ENCODE measurements at places on chromosomes 5 and 9. TPM values are rescaled to one million over a fixed set of nuclear protein-coding genes. Genes with fewer than 3 reads are reported as not detected.

DNA sequence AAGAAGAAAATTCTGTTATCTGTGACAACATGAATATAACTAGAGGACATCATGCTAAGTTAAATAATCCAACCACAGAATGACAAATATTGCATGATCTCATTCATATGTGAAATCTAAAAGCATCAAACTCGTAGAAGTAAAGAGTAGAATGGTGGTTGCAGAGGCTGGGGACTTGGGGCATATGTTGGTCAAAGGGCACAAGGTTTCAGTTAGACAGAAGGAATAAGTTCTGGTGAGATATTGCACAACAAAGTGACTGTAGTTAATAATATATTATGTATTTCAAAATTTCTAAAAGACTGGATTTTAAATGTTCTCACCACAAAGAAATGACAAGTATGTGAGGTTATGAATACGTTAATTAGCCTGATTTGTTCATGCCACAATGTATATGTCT is 24.8 kb downstream of the GRIA1 start:
- no peak overlapping the region for H3K27ac ChIP-seq
- H3K4me3 ChIP-seq: no peak overlapping the region
- peaks cover 25% of the 10 kb centered on the region for H3K4me1 ChIP-seq
- DNase-seq: no peak
- H3K27me3 ChIP-seq: no peaks in the 10 kb centered on the region

GRCh38 chr5:67381236-67381880 is 184.8 kb upstream of the CD180 start:
- H3K27me3 ChIP-seq: no peaks in the 10 kb centered on the region
- H3K4me3 ChIP-seq: no peak overlapping the region
- peak; percentile 23 for DNase-seq
- no peak overlapping the region for H3K27ac ChIP-seq
- no peaks in the 10 kb centered on the region for H3K36me3 ChIP-seq
- H3K4me1 ChIP-seq: peaks cover 41% of the 10 kb centered on the region

- H3K4me3 ChIP-seq: no peak overlapping the region
- H3K36me3 ChIP-seq: no peaks in the 10 kb centered on the region
- peaks cover 51% of the 10 kb centered on the region for H3K4me1 ChIP-seq
- no peaks in the 10 kb centered on the region for H3K27me3 ChIP-seq
- no peak overlapping the region for H3K27ac ChIP-seq
- no peak for DNase-seq
These were observed 58.7 kb downstream of the MAPKAP1 start for GRCh38 chr9:125648294-125648693.

DNA sequence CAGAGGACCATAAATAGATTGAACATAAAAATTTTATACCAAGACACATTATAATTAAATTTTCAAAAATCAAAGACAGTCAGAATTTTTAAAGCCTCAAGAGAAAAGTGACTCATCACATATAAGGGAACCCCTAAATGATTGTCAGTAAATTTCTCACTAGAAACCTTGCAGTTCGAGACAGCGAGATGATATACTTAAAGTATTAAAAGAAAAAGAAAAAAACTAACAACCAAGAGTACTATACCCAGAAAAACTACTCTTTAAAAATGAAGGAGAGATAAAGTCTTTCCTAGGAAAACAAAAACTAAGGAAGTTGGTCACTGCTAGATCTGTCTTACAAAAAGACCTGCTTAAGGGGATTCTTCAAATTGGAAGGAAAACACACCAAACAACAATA is 251.4 kb upstream of the MSX2 start:
- no peak overlapping the region for H3K4me3 ChIP-seq
- no peaks in the 10 kb centered on the region for H3K27me3 ChIP-seq
- H3K27ac ChIP-seq: no peak overlapping the region
- DNase-seq: no peak
- H3K36me3 ChIP-seq: no peaks in the 10 kb centered on the region

DNA sequence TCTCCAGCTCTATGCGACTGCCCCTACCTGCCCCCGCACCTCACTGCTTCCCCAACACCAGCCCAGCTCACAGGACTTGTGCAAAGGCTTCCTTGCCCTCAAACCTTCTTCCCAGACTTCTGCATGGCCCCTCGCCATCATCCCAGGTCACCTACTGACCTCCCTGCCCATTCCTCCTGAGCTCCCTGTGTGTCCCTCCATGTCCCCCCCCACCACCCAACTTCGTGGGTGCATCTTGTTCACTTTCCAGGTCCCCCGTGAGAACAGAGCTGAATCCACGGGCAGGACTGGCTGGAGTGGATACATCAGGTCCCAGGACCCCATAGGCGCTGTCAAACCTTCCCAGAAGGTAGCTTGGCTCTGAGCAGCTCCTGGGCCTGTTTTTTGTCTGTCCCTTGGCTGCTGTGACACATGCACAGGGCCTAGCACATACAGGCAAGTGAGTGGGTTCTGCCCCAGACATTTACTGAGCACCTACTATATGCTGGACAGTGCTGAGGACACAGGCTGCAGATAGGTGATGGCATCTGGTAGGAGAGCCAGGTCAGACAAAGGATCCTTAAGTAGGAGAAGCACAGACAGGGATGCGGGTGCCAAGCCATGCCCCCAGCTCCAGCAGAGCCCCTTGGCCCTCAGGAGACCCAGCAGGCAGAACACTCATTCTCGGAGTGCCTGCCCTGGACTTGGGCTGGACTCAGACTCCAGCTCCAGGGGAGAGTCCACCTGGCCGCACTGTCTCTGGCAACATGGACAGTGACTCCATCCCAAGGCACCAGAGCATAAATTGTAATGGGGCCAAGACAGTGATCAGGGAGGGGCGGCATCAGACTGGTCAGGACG is 15.0 kb downstream of the NINJ1 start:
- DNase-seq: no peak
- H3K36me3 ChIP-seq: no peaks in the 10 kb centered on the region
- no peak overlapping the region for H3K4me3 ChIP-seq
- H3K27ac ChIP-seq: no peak overlapping the region
- no peaks in the 10 kb centered on the region for H3K4me1 ChIP-seq

DNA sequence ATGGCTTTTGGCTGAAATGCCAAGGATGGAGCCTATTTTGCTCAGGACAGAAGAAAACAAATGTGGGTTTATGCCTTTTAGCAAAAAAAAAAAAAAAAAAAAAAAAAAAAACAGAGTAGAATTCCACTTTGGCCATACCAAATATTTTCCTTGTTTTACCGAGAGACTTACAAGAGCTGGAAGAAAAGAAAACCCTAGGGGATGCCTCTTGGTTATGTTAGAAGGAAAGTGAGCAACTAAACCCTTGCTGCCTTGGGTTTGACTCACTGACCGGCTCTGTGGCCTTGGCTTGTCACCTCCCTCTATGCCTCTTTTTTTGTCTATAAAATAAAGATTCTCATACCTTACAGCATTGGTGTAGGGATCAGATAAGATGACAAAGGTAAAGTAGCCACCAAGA is 69.6 kb upstream of the ABCA1 start:
- H3K27ac ChIP-seq: no peak overlapping the region
- no peaks in the 10 kb centered on the region for H3K27me3 ChIP-seq
- no peaks in the 10 kb centered on the region for H3K36me3 ChIP-seq

DNA sequence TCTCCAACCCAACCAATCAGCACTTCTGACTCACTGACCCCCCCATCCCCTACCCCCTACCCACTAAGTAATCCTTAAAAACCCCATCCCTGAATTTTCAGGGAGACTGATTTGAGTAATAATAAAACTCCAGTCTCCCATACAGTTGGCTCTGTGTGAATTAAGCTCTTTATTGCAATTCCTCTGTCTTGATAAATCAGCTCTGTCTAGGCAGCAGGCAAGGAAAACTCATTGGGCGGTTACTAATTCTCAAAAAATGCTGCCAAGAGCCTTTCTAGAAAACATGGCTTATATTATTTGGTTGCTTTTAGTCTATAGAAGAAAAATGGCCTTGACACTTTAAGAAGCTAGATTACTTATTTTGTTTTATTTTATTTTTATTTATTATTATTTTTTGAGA is 131.7 kb downstream of the SUSD1 start:
- no peaks in the 10 kb centered on the region for H3K4me1 ChIP-seq
- H3K27me3 ChIP-seq: no peaks in the 10 kb centered on the region
- H3K4me3 ChIP-seq: no peak overlapping the region

- no peak overlapping the region for H3K27ac ChIP-seq
- H3K36me3 ChIP-seq: no peaks in the 10 kb centered on the region
- peaks cover 20% of the 10 kb centered on the region for H3K4me1 ChIP-seq
- no peaks in the 10 kb centered on the region for H3K27me3 ChIP-seq
- no peak for DNase-seq
These were observed 257.8 kb downstream of the GOLPH3 start for GRCh38 chr5:31916327-31916726.

- H3K27me3 ChIP-seq: no peaks in the 10 kb centered on the region
- no peaks in the 10 kb centered on the region for H3K36me3 ChIP-seq
- DNase-seq: no peak
- H3K4me3 ChIP-seq: no peak overlapping the region
These were observed 63.3 kb downstream of the FYB1 start for GRCh38 chr5:39156082-39156481.

DNA sequence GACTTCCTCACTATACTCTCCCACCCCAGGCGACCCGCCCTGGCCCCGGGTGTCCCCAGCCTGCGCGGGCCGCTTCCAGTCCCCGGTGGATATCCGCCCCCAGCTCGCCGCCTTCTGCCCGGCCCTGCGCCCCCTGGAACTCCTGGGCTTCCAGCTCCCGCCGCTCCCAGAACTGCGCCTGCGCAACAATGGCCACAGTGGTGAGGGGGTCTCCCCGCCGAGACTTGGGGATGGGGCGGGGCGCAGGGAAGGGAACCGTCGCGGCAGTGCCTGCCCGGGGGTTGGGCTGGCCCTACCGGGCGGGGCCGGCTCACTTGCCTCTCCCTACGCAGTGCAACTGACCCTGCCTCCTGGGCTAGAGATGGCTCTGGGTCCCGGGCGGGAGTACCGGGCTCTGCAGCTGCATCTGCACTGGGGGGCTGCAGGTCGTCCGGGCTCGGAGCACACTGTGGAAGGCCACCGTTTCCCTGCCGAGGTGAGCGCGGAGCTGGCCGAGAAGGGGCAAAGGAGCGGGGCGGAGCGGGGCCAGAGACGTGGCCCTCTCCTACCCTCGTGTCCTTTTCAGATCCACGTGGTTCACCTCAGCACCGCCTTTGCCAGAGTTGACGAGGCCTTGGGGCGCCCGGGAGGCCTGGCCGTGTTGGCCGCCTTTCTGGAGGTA is 2.1 kb downstream of the CA9 start:
- H3K36me3 ChIP-seq: no peaks in the 10 kb centered on the region
- peak; percentile 96 for DNase-seq
- H3K4me1 ChIP-seq: peaks cover 9% of the 10 kb centered on the region
- peaks cover 12% of the 10 kb centered on the region for H3K27me3 ChIP-seq
- peak overlapping the region; percentile 61 for H3K4me3 ChIP-seq

DNA sequence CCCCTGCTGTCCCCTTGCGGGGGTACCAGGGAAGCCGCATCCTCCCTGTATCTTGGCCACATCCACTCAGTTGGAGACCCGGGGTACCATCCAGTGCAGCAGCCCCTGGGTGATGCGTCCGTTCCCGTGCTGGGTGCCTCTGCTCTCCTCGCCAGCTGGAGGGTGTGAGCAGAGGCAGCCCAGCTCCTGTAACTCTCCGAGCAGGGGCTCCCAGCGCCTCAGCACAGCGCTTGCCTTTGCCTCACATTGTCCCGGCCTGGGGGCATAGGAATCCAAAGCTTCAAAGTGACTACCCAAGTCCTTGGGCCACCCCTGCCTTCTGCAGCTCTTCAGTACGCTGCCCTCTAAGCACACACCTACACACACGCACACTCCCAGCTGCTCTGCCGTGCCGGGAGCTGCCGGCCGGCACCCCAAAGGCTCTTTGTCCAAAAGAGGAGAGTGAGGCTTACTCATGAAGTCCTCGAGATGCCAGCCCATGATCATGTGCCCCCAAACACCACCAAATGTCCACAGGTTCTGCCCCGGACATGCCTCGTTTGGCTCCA is 733 bp downstream of the ANGPTL2 start:
- peak overlapping the region; percentile 74 for H3K27ac ChIP-seq
- peak; percentile 41 for DNase-seq
- no peaks in the 10 kb centered on the region for H3K27me3 ChIP-seq
- H3K4me1 ChIP-seq: peaks cover 30% of the 10 kb centered on the region
- peak overlapping the region; percentile 65 for H3K4me3 ChIP-seq

DNA sequence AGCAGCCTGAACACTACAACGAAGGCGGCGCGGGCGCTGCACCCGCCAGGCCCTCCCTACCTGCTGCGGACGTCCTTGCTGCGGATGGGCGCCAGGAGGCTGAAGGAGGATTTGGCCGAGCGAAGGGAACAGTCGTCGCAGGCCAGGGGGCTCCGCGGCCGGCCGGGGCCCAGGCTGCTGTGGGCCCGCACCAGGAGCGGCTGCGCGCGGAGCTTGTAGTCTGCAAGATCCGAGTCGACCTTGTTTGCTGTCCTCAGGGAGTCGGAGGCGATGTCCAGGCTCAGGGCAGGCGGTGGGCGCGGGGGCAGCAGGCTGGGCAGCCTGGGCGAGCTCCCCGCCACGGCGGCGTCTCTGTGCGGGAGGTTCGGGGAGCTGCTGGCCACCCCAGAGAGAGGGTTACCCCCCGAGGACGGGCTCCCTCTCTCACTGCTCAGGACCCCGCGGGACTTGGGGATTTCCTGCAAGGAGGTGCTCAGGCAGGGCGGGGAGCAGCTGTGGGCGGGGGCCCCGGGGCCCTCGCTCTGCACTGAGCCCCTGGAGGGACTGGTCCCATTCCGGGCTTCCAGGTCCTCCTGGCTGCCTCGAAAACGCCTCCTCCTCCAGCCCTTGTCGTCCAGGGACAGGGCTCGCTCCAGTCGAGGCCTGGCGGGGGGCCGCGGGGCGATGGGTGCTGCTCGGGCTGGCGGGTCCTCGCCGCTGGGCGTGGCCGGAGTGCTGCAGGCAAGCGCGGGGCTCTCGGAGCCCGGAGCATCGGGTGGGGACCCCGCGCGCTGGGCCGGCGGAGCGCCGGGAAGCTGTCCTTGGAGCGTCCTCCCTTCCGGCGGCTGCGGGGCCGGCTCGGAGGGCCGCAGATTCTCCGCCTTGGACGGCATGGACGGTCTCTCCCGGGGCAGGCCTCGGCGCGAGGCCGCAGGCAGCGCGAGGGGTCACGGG is 831 bp downstream of the INPP5E start:
- H3K4me3 ChIP-seq: peak overlapping the region; percentile 99
- no peak overlapping the region for H3K27ac ChIP-seq
- peak; percentile 60 for DNase-seq
- H3K4me1 ChIP-seq: peaks cover 9% of the 10 kb centered on the region

GRCh38 chr9:69421908-69422801 is 97.1 kb downstream of the ENTREP1 start:
- no peaks in the 10 kb centered on the region for H3K36me3 ChIP-seq
- no peak overlapping the region for H3K27ac ChIP-seq
- no peak overlapping the region for H3K4me3 ChIP-seq
- H3K4me1 ChIP-seq: no peaks in the 10 kb centered on the region
- no peaks in the 10 kb centered on the region for H3K27me3 ChIP-seq

- no peak for DNase-seq
- H3K36me3 ChIP-seq: no peaks in the 10 kb centered on the region
- H3K4me3 ChIP-seq: no peak overlapping the region
These were observed 28.8 kb downstream of the SLC46A2 start for GRCh38 chr9:112861638-112862555.

GRCh38 chr5:141822144-141822543 is 56.1 kb downstream of the PCDH1 start:
- H3K4me3 ChIP-seq: no peak overlapping the region
- DNase-seq: no peak
- H3K36me3 ChIP-seq: no peaks in the 10 kb centered on the region
- H3K27ac ChIP-seq: no peak overlapping the region
- H3K4me1 ChIP-seq: peaks cover 57% of the 10 kb centered on the region

- no peak overlapping the region for H3K27ac ChIP-seq
- DNase-seq: peak; percentile 9
- no peak overlapping the region for H3K4me3 ChIP-seq
- no peaks in the 10 kb centered on the region for H3K36me3 ChIP-seq
- H3K27me3 ChIP-seq: no peaks in the 10 kb centered on the region
These were observed 6.3 kb upstream of the EQTN start for GRCh38 chr9:27303219-27303618.

The ANKRD20A1 gene
- not detected for total RNA-seq

The NKD2 gene
- 3.2 TPM for total RNA-seq
